EH (cell line): ENCODE measurements at places on chromosomes 3 and 15.
A peak's percentile ranks its signal among the peaks of the same experiment; 100 is the strongest.

GRCh38 chr3:46551615-46552014 lies 14.5 kb downstream of the LRRC2 start:
- no peak for DNase-seq

GRCh38 chr3:165439765-165440164 lies 243.6 kb upstream of the SLITRK3 start:
- DNase-seq: no peak

- DNase-seq: peak; percentile 88
Observed at GRCh38 chr15:71052356-71052755, 62.9 kb upstream of the THSD4 start.

DNA sequence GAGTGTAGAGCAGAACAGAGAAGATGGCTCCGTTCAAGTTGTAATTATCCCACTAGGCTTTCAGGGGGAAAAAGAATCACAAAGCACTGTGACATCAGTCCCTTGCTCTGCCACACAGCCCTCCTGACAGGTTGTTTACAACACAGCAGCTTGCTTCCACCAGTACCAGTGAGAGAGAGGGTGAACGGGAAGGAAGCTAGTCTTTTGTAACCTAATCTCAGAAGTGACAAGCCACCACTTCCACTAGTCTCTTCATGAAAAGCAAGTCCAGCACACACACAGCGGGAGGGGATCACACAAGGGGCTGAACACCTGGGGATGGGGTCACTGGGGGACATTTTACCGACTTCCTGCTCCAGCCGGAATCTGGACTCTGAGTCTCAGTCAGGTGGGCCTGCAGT lies 86.3 kb downstream of the FAM81A start:
- no peak for DNase-seq

GRCh38 chr3:52494445-52494844 lies 693 bp upstream of the STAB1 start:
- no peak for DNase-seq

- no peak for DNase-seq
Observed at GRCh38 chr3:177473184-177473583, 275.9 kb upstream of the TBL1XR1 start.

DNA sequence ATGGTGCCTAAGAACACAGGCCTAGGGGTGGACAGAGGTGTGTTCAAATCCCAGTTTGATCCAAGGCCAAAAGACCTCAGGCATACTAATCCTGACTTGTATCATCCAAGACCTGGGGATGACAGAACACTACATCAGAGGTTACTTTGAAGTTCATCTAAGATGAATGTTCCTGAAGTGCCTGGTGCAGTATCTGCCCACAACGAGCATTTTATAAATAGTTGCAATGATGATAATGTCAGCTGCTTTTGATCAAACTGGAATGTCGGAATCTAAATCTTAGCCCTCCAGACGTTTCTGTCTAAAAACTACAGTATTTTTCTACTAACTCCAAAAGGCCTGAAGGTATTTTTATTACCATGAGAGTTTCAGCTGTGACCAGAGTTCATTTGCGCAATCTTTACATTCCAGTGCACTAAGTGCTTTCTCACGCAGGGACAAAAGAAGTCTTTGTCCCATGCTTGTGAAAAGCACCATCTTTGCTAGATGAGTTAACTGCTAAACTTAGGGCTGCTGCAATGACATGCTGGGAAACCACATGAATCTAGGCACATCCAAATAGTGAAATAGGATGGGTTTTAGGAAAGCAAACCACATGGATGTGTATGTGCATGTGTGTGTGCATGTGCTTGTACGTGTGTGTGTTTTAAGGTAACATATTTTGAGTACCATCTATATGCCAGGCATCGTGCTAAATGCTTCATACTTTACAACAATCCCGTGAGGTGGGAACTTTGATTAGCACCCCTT lies 18.1 kb downstream of the ANXA2 start:
- peak; percentile 100 for DNase-seq

GRCh38 chr3:23113455-23114171 lies 89.5 kb upstream of the UBE2E2 start:
- peak; percentile 42 for DNase-seq

GRCh38 chr3:153171256-153171655 lies 9.2 kb downstream of the RAP2B start:
- no peak for DNase-seq

DNA sequence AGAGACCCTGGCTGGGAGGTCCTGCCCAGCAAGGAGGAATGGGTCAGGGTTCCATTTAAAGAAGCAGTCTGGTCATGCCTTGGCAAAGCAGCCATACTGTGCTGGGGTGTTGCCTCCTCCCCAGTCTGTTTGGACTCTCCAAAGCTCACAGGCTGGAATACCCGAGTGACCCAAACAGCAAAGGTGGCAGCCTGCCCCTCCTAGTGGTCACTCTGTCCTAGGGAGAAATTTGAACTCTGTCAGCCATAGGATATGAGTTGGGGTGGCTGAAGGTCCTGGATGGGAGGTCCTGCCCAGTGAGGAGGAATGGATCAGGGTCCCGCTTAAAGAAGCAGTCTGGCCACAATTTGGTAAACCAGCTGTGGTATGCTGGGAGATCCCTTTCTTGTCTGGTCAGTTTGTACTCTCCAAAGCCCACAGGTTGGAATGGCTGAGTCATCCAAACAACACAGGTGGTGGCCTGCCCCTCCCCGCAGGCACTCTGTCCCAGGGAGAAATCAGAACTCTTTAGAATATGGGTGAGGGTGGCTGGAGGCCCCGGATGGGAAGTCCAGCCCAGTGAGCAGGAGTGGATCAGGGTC lies 45.0 kb downstream of the CCR1 start:
- DNase-seq: no peak

DNA sequence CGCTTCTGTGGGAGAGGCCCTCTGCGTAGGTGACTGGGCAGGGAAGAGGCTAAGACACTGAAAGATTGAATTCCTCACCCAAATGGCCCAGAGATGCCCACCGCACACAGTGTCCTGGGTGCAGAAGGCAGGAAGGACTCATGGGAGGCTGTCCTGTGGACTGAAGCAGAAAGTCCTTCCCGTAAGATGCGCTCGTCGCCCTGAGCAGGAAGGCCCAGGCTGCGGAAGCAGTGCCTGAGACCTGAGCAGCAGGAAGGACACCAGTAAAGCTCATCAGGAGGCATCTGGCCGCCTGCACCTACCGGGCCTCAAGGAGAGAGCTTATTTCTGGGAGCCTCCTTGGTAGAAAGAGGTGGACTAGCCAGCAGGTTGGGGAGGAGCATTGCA lies 3.3 kb downstream of the PAK6 start:
- DNase-seq: no peak

- DNase-seq: no peak
Observed at GRCh38 chr3:170483485-170484262, 65.0 kb downstream of the CLDN11 start.

- DNase-seq: no peak
Observed at GRCh38 chr3:61981060-61981459, 392.3 kb downstream of the FEZF2 start.

DNA sequence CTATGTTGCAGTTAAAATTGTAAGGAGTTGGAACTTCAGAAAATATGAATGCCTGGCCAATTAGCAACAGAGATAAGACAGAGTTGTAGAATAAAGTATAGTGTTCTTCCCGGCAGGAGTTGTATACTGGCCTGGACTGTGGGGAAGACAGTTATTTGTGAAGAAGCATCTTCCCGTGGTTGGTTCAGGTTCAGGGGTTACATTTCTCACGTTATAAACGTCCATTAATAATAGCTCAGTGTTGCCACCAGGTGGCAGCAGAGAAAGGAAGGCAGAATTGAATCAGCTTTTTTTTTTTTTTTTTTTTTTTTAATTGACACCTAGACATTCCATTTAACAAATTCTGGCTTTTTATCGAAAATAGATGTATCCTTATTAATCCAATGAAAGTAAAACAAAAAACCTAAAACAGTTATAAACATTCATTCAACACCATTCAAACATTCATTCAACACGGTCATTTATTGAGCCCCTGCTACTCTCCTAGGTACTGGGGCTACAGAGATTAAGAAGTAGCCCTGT lies 66.4 kb upstream of the NR2E3 start:
- peak; percentile 73 for DNase-seq

GRCh38 chr3:174363256-174363655 lies 495.9 kb upstream of the NAALADL2 start:
- no peak for DNase-seq

- DNase-seq: peak; percentile 89
Observed at GRCh38 chr3:124826703-124827102, 60.5 kb downstream of the ITGB5 start.

DNA sequence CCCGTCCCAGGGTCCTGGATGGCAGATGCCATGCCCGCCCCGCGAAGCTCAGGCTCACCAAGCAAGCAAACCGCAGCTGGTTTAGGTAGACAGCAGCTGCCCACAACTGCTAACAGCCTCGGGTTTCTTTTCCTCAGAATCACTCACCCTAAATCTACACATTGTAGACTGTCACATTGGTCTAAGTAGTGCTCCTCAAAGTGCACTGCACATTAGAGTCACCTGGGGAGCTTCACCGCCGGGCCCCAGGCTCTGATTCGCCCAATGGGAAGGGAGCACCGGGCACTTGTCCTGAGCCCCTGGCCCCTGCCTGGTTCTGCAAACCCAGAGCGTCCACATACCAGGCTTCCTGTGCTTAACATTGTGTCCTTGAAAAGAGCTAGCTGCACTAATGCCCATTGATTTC lies 752 bp downstream of the OCA2 start:
- no peak for DNase-seq

DNA sequence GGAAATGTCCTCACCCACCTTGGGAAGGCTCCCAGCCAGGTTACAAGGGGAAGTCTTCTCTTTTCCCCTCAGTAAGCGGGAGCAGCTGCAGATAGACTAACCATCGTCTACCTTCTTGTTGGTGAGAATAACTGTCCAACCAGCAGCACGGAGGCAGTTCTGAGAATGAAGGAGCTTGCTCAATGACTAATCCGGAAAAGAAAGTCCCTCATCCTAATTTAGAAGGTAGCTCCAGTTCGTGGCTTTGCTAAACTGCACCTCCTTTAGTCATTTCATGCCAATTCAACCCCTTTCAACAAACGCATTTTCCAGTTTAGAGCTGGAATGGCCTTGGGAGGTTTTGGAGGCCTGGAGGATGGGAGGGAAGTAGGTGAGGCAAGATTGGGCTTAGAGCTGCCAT lies 527.4 kb upstream of the PROK2 start:
- DNase-seq: peak; percentile 34

DNA sequence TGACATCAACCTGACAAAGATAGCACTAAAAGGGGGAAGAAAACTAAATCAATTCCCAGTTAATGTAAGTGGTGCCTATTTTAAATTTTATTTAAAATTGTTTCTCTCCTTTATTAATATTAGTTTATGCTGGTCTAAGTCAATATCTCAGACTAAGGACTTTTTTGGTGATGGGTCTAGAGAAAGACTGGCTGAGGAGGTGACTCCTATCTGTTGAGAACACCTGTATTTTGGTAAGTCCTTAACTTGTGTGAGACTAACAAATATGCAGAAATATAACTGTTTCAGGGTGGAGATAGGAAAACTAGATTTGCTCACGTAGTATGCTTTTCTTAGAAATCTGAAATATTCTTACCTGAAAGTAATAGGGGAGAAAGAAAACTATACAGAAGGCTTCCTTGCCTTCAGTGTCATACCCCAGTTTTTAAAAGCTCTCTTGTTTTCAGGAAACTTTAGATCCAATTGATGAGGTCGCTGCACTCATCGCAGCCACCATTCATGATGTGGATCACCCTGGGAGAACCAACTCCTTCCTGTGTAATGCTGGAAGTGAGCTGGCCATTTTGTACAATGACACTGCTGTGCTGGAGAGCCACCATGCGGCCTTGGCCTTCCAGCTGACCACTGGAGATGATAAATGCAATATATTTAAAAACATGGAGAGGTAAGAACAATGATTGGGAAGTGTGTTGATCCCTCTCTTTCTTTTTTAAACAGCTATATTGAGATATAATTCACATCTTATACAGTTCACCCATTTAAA lies 138.9 kb downstream of the PDE8A start:
- DNase-seq: no peak

- peak; percentile 37 for DNase-seq
Observed at GRCh38 chr3:128201158-128201755, 48.0 kb downstream of the EEFSEC start.

DNA sequence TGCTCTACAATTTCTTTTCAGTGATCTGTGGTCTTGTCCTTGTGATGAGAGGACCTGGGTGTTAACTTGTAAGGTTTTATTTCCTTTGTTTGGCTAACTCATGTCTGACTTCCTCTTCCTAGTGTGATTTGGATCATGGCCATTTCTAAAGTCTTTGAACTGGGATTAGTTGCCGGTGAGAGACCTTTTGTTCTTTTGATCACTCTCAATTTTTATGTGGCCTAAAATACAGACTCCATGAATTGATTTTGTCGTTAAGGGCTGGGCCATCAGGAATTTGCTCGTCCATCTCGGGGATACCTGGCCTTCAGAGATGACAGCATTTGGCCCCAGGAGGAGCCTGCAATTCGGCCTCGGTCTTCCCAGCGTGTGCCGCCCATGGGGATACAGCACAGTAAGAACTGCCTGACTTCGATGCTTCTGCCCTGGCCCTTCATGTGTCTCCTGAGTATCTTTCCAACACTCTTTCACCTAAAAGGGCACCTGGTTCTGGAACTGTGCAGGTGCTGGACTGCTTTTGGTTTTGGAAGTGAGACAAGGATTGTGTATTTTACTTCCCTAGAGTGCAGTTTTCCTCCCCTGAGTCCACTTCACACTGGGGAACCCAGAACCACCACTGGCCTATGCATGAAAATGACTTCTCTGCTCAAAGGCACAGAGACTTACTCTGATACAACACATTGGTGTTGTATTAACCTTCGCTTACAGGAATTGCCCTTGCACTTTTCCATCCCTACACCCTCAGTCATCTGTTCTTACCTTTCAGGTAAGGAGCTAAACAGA lies 13.1 kb upstream of the LRRC2 start:
- no peak for DNase-seq

DNA sequence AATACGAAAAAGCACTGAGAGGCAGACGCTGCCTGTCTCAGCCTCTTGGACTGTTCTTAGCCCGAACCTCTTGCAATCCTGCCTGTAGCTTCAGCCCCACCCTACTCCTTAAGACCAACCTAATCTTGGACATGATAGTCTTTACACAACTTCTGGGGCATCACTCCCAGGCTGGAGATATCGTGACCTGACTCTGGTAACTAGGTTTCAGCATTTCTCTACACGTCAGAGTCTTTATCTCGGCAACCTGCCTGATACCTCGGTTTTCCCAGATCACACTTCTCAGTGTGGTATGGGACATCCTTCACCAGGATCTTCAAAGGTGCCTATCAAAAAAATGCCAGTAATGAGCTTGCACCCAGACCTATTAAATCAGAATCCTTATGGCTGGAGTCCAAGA lies 590.2 kb upstream of the KCNMB2 start:
- no peak for DNase-seq

DNA sequence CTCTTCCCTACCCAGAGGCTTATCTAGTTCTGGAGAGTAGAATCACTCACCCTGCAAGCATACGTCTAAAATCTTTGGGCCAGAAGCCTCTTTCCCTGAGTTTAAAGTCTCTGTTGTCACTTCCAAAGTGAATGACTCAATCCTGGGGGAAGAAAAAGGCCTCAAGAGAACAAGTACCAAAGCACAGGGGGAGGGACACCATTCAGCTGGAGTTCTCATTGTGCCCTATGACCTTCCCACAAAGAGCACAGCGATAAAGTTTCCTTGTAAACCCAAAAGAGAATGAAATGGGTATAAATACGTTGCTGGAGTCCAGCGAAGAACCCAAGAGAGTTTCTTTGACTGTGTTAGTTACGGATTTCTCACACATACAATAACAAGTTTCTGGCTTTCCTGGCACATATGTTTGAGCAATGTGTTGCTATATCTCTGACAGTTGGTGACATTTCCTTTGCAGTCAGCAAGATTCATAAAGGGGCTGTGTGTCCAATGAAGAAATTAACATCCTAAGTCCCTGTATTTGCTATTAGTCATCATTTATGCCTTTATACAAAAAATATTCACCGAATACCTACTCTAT lies 107.3 kb upstream of the PTPRG start:
- no peak for DNase-seq

GRCh38 chr15:80068578-80068977 lies 9.1 kb downstream of the ZFAND6 start:
- peak; percentile 76 for DNase-seq
